HCT116 (cell line): ENCODE measurements at places on chromosomes 12 and 14. TPM values are rescaled to one million over a fixed set of nuclear protein-coding genes. Genes with fewer than 3 reads are reported as not detected.
A peak's percentile ranks its signal among the peaks of the same experiment; 100 is the strongest.

DNA sequence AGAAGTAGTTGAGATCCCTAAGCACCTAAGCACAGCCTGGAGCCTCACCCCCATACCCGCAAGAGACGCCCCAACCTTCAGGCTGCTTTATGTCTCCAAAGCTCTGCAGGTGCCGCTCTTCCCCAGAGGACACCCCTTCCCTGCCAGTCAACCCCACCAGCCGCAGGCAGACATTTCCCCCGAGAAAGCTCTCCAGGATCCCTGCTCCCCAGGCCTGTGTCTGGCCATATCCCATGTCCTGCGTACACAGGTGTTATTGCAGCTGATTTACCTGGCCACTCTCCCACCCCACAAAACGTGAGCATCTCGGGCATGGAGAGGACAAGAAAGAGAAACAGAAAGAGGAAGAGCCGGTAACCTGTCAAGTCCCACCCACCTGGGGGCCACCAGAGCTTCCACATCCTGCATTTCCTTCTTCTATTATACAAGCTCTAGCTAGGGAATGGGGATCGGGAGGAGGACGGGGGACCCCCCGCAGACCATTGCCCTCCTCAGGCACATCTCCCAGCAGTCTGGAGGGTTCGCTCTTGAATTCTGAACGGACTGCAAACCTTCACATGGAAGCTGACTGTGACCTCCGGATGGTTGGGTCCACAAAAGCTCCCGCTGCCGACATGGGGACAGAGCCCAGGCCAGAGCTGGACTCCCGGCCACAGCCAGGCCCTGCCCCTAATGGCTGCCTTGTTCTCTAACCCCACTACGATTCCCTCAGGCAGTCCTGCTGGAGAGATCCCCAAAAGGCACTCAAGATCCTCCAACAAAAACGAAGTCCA is 17.6 kb downstream of the CCDC88C start:
- DNase-seq = no peak

- DNase-seq = no peak
These were observed 8.5 kb downstream of the CTDSP2 start for GRCh38 chr12:57837864-57838562.

- DNase-seq = no peak
These were observed 54.4 kb downstream of the SRGAP1 start for GRCh38 chr12:63898764-63899337.

DNA sequence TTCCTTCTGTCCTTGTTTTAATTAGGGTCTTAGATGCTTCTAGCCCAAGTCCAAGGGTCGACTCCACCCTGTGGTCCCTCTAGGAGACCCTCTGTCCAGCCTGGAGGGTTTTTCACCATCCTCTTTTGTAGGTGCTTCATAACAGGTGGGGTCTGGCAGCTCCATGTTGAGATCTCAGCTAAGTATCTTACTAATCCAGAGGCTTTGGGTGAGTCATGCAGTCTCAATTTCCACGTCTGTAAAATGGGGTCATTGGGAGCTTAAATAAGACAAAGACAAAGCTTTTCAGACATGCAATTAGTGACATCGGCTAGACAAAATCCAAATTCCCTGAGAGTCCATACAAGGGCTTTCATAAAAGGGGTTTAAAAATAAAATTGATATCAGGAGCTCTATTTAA is 3.2 kb downstream of the HSPB8 start:
- no peak for DNase-seq

DNA sequence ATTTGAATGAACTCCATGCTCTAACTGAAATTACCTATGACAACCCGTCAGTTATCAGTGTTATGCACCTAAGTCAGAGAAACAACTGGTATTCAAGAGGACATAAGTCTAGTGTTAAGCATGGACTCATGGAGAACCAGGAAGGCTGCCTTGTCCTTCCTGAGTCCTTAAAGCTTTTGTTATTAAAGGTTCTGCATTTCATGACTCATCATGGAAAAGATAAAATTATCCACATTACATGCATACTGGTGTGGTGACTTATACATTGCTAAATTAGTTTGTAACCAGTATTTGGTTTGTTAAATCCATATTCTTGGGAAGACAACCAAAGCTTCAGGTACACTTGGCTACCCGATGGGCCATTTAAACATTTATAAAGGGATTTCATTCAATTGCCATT is 6.5 kb upstream of the OR4E1 start:
- DNase-seq = no peak

DNA sequence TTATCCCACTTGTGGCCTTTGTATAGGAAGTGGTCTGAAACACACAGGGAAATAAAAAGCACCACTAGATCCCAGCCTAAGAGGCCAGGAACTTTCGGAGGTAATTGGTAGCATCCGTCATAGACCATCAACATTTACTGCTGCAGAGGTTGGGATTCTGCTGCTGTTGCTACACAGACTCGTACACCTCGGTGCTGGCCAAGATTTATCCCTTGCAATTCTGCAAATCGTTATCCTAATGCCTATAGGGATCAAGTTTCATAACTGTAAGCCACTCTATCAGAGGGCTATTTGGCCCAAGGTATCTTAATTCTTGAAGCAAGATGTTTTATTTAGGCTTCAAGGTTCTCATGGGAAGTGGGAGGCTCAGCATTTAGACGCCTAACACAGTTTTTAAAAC is 913.6 kb downstream of the GALC start:
- DNase-seq = no peak

TC2N gene
- 15.9 TPM for total RNA-seq

DNA sequence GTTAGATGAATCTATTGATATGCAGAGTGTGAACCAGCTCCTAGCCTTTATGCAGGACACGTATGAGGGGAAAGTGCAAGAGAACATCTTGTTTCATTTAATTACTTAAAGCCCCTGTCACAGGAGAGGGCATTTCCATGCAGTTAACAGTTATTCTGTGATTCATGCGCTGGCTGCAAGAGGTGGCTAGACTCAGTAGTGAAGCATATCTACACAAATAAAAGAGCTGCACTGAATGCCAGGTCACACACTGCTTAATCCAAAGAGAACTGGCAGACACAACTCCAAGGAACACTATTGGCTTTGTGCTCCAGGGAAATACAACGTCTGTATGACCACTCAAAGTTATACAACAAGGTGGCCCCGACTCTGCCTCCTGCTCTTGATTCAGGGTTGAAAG is 394.1 kb downstream of the C12orf75 start:
- no peak for DNase-seq

DNA sequence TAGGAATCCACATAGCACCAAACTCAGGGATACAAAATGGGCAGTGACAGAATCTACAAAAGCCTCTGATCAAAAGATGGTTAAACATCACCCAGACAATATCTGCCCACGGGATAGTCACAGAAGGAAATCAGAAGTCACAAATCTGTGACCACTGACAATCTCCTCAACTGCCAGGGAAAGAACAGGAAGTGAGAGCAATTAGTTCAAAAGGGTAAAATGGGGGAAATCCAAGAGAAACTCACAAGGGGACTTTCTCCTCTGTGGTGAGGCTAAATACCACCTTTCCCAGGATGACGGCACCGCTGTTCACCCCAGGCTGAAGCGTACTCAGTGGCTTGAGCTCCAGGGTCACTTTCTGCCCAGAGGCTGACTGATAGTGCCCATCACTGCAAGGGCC is 10.7 kb downstream of the TTC5 start:
- no peak for DNase-seq

LMNTD1 gene
- total RNA-seq = not detected

- no peak for DNase-seq
These were observed 76.4 kb upstream of the FAR2 start for GRCh38 chr12:29072631-29073030.

ATL1 gene
- total RNA-seq = 1.4 TPM

ANP32D gene
- total RNA-seq = not detected

P2RX7 gene
- total RNA-seq = 1.5 TPM

DNA sequence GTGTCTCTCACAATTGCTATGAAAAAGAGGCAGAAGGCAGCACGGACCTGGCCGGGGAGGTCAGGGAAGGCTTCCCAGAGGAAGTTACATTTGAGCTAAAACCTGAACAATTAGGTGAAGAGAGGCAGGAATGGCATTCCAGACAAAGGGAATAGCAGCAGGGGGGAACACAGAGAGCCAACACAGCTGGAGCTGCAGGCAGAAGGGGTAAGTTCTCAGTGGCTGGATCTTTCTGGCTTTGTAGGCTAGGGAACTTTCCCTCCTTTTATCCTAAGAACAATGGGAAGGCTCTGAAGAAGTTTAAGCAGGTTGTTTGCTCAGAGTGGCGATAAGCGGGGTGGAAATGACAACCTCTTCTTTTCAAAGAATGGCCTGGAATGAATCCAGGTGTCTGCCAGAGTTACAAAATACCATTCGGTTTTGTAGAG is 100.0 kb downstream of the PRIMA1 start:
- no peak for DNase-seq

SERPINA12 gene
- total RNA-seq = not detected

- peak; percentile 16 for DNase-seq
These were observed 45.4 kb downstream of the EMP1 start for GRCh38 chr12:13241833-13242488.

DNA sequence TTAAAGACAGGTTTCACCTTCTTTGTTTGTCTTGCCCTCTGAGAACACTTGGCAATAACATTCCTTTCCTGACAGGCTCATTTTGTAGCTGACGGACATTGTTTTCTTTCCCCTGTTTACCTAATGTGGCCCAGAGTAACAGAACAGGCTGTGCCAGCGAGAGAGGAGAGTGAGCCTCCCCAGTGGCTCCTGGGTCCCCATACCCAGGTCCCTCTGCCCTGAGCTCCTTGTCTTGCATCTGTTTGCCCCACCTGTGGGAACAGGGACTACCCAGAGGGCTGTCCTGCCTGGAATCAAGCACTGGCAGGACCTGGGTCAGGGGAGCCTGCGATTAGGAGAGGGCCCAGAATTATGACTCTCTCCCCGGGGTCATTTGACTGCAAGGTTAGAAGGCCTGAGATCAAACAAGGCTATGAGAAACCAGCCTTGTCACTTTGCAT is 222.9 kb downstream of the ZFP36L1 start:
- no peak for DNase-seq

FOXA1 gene
- total RNA-seq = 1.3 TPM

DNA sequence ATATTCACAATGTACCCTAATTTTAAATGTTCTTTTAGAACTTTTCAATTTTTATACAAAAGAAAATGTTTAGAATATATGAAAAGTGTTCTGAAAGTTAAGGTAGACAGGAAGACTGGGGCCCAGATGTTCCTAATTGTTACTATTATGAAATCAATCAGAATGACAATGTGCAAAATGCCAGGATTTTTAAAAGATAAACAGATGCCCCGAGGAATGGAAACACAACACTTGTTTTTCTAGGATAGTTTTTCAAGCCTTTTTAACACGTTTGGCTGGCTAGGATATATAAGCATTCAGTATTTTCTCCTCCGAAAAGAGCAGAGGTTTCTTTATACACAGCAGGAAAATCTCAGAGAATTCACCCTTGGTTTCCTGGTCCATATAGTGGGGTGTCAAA is 106.8 kb downstream of the ESR2 start:
- DNase-seq = no peak

DNA sequence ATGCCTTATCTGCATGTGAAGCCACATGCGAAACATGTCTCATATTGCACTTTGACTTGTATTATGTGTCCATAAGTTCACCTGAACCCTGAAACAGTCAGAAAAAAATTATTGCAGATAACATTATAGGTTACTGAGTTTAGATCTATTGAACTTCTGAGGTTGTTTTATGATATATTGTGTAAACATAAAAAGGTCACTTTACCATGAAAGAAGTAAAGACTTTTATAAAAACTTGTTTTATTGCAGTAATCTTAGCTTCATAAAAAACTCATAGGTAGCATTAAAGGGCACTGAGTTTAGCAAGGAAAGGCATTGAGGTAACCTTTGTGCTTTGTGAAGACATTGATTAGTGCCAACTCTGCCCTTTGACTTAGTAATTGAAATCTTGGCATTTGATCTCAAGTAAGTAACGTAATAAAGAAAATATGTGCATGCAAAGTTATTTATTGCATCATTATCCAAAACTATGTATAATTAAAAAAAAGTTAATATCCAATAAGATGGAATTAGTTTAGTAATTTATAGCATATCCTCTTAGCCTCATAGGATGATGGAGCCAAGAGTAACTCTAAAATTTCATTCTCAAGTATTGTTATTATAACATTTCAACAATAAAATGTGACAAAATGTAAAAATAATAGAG is 313.3 kb upstream of the ATP2B1 start:
- DNase-seq = no peak

DNA sequence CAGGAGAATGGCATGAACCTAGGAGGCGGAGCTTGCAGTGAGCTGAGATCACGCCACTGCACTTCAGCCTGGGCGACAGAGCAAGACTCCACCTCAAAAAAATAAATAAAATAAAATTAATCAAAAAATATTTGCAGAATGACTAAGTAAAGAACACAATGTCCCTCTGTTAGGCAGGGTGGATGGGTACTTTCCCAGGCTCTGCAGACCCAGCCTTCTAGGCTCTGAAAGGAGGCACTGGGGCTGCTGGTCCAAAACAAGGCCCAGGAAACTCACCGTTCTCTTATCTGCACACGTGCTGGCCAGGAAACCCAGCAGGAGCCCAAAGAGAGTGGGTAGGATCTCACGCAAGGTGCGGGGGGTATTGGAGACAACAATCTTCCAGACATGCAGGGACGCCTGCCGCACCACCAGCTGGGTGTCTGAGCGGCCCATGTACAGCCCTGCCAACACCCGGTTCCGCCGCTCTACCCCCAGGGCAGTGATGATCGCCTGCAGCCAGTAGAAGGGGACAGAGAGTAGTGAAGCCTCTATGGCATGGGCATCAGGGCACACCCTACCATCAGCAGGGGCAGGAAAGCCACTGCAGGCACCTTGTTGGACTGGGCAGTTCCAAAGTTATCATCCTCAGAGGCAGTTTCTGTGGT is 25.8 kb upstream of the RAB35 start:
- no peak for DNase-seq

GYS2 gene
- not detected for total RNA-seq

RPS6KL1 gene
- 6.7 TPM for total RNA-seq

- no peak for DNase-seq
These were observed 10.7 kb upstream of the TXNRD1 start for GRCh38 chr12:104204690-104205480.

GRCh38 chr12:32446316-32447119 is 47.2 kb downstream of the FGD4 start:
- DNase-seq = no peak

STON2 gene
- total RNA-seq = 4.1 TPM

DNA sequence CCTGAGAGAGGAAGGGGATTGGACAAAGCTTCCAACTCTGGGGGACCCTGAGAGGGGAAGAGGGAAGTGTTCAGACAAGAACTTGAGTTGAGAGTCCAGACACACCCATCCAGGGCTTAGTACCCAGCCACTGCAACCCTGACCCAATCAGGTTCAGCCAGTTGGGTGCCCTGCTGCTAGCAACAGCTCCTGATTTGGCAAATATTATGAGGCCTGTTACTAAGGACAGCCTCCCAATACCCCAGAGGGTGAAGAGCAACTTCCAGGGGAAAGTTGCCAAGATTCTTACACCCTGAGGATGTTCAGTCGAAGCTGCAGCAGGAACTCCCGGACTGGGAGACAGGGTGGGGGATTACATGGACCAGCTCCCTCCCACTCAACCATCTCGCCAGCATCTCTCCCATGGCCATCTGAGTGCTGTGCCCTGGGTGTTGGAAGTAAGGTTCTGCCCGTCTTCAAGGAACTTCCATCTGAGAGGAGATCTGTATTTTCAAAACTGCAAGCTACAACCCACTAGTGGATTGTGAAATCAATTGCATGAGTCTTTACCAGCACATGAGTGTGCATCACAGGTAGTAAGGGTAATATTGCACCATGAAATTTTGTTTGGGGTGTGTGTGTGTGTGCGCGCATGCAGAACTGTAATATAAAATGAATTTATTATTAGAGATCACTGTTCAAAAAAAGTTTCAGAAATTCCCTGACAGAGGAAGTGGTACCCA is 11.5 kb upstream of the KRT78 start:
- DNase-seq = no peak
